ENCODE measurements at places on chromosomes 16 and 17.

- DNase-seq = no peak
Observed at GRCh38 chr17:55723488-55723848, 804 bp upstream of the TMEM100 start.

- no peak for DNase-seq
Observed at GRCh38 chr17:18988546-18989173, 15.9 kb downstream of the FAM83G start.

DNA sequence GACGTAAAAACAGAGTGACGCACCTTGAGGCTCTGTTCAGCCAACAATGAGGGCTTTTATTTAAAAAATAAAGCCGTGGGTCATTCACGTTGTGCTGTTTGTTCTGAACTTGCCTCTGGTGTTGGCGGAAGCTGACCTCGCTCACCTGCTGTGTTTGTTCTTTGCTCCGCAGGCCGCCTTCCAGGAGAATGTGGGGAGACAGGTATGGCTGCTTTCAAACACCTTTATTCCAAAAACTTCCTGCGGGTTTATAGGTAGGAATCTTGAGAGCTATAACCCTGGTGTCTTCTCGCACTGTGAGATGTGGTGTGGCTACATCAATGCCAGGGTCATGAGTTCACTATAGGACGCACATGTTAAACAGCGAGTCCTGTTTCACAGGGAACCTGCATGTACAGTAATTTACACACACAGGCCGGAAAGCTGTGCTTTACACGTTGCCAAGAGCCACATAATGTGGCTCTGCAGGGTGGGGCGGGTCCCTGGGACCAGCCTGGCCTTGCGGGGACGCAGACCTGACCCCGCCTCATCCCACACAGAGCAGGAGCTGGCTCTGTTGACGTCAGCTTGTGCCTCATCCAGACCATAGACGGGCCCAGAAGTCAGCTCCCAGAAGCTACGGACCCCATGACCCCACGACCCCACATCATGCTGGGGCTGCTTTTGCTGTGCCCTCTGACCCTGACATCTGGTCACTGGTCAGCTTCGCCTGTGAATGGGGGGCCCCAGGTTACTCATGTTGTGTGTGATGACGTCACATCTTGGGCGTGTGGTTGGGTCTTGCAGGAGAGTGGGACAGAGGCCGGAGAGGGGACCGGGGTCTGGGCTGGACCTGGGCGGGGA, 49.9 kb upstream of the ZNF750 start:
- no peak for DNase-seq

DNA sequence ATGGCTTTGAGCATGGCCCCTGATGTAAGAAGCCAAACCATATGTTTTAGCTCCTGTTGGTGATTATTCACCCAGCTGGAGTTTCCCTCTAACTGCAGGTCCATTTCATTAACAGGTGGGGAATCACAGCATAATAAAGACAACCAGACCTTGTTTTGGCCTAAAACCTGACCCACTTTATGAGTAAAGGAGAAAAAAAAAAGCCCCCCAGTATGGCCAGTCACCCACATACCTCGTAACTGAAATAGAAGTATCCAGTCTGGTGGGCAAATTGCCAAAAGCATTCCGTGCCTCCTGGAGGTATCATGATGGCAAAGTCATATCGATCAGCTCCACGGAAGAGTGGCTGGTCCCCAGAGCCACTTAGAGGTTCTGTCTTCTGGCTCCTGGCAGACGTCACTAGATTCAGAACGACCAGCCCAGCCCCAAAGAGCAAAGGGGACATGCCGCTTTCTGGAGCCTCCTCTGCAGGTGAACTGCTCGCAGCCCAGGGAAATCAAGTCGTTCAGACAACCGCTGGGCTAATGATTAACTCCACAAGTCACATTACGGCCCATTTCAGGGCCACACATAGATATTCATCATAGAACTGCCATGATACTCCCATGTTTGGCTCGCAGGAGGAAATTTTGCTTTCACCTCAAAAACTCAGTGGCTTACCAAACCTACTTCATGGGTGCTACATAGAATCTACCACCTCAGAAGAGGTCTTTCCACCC, at the start of gene TMED6:
TSS of gene TMED6 (minus strand) at position 478 of the 719 bp plus-strand sequence. CDS start at position 445, 33 bp downstream.
- DNase-seq = no peak

GRCh38 chr17:307741-308507, 44.7 kb downstream of the RPH3AL start:
- no peak for DNase-seq

DNA sequence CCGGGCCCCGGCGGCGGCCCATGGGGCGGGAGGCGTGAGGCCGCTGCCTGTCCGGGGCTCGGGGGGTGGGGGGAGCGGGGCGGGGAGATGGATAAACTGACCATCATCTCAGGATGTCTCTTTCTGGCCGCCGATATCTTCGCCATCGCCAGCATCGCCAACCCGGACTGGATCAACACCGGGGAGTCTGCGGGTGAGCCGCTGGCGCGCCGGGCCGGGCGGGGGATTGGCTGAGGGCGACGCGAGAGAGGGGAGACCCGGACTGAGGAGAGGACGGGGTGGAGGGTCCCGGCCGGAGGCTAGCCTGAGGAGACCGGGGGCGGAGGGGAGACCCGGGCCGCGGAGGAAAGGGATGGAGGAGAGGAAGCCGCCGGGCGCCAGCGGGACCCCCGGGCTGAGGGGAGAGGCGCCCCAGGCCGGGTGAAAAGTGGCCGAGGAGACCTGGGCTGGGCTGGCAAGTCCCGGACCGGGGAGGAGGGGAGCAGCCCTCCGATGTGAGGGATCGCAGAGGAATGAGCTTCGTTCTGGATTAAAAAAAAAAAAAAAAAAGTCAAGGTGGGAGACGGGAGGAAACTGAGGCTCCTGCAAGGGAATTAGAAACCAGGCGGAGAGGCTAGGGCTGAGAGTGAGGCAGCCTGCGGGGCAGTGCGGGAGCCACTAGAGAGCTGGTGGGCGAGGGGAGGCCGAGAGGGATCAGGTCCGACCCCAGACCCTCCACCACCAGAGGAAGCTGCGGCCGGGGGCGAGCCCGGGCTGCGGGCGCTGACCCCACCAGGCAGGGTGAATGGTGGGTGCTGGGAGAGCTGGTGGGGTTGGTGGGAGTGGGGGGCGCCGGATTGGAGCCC, 526 bp downstream of the MOSMO start:
- DNase-seq = no peak

DNA sequence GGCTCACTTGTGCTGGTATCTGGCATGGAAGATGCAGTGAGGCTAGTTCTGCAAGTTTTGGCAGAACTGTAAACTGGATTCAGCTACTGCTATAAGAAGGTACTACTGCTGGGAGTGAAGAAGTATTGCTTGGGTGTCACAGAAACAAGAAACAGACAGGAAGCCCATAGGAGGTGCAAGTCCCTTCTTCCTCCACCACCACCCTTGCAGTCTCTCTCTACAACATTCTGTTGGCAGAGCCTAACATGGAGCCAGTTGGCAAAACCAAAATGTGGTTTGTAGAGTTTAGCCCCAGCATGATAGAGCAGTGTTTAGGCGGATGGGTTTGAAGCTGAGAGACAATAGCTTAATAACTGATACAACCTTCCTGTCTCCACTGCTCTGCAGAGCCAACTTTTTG, 72.6 kb downstream of the NLK start:
- DNase-seq = no peak

DNA sequence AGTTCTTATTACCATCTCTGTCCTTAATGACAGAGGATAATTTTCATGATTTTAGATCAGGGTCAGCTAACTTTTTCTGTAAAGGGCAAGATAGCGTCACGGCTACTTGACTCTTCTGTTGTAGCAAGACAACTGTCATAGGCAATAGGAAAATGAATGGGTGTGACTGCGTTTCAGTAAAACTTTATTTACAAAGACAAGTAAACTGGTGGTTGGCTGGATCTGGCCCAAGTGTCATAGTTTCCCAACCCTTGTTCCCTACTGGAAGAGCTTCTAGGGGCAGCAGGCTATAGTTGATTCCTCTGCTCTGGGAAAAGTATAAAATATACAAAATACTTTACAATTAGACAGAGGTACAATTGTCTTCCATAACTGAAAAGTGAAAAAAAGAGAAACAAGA, 50.6 kb upstream of the VPS4A start:
- DNase-seq = no peak

All from stimulated activated CD8-positive, alpha-beta memory T cell treated with anti-CD3 and anti-CD28 coated beads, Interleukin-4, amount 100 ng/mL, for 4 hours (primary cell).